Activated CD4-positive, alpha-beta T cell treated with anti-CD3 and anti-CD28 coated beads, Interleukin-2, Interleukin-4, amounts not matched to agents 100 ng/mL and 50 ng/mL, durations not matched to agents 16 hours and 8 hours (primary cell): ENCODE measurements at places on chromosomes 5 and 9.

- no peak for DNase-seq
Observed at GRCh38 chr5:174675110-174675509, 49.3 kb upstream of the MSX2 start.

- no peak for DNase-seq
Observed at GRCh38 chr5:160793530-160793899, 58.5 kb downstream of the ATP10B start.

DNA sequence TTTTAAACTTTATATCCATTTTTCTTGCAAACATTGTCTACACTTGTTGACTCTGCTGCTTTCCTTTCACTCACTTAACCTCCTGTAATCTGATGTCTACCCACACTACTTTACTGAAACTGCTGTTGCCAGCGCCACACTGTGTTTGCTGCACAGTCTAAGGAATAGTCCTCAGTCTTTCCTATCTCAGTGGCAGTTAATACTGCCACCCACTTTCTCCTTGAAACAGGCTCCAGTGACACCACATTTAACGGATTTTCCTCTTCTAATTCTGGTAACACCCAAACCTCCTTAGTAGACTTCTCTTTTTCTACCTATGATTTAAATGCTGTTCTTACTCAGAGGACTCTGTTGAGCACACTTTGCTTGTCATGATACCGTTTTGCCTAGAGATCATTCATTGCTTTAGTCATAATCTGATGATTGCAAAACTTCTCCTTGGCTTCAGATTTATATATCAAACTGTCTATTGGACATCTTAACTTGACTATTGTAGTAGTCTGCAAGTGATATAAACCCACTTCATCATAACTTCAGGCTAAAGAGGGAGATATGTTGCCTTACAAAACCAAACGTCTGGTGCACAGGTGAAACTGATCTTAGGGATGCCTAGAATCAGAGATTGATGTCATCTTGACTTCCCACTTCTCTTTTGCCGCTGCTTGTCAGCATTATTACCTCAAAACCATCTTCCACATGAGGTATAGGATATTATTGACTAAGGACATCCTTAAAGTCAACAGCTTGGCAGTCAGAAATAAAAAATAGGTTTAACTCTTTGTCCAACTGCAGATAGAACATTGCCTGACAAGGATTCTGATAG lies 94.1 kb downstream of the CDC42SE2 start:
- peak; percentile 65 for DNase-seq

- DNase-seq = no peak
Observed at GRCh38 chr9:98667005-98667640, 41.6 kb downstream of the GABBR2 start.
